HT1080 (cell line): ENCODE measurements at places on chromosomes 3 and 15. TPM values are rescaled to one million over a fixed set of nuclear protein-coding genes. Genes with fewer than 3 reads are reported as not detected.

VGLL3 gene
- 0.87 and 0.88 TPM in 2 replicates for total RNA-seq

ACP3 gene
- 2.3 TPM in 1 of 2 replicates, not detected in the other for total RNA-seq

C3orf20 gene
- 0.05 TPM in 1 of 2 replicates, not detected in the other for total RNA-seq

DNA sequence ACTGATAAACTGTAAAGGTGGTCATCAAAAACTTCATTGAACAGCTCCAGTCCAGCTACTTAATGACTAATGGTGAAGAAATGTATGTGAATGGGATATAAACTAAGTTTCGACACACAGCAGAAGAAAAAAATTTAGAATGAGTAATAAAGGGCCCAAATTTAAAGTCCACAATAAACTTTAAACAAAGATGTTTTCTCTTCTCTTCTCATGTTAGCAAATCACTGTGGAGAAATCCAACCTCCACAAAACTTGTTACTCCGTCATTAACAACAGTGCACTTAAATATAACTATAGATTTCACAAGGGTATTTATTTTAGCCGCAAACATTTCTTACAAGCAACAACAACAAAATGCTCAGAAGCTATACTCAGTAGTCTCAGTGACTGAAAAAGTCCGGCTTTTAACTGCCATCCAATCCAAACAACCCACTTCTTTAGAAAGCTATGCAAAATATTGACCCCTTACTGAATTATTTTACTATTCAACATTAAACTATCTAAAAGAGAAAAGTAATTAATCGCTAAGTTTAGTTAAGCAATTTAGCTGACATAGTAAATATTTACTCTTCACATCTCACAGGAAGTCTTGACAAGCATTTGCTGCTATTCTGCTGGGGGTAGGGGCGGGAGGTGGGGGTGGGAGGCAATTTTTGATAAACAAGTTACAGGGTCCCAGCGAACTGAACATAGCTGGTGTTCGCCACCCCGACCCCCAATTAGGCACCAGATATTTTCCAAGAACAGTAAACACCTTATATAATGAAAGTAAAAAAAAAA is 2.4 kb downstream of the IGF2BP2 start:
- peak; percentile 89 for DNase-seq

GRCh38 chr3:133509488-133509887 is 64.0 kb upstream of the CDV3 start:
- no peak for DNase-seq

GRCh38 chr3:158091531-158091930 is 14.7 kb downstream of the SHOX2 start:
- DNase-seq, result peak; percentile 42

DNA sequence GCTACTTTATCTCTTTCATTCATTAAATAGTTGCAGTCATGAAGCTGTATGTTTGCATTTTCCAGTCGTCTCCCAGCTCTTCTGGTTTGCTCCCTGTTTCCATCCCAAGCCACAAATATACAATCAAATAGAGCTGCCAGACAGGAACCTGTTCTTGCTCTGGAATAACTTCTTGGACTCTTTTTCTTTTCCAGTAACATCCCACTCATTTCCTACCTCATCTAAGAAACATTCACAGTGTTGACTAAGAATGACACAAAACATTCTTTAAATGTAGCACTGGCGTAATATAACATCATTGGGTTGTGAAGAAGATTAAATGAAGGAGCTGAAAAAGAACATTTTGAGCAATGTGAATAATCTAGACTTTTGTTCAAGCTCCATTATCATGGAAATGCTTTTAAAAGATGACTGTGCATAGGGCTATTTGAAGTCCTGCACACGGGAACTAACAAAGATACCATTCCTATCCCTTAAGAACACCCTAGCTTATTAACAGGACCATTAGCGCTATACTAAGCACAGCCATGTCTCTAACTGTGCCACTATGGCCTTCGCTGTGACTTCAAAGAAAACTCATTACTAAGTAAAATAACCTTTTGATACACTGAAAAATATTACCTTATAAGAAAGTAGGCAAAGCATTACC is 574.0 kb downstream of the NAALADL2 start:
- DNase-seq, result no peak

GRCh38 chr3:112858410-112859069 is 11.9 kb upstream of the CD200R1L start:
- DNase-seq, result peak; percentile 48

DNA sequence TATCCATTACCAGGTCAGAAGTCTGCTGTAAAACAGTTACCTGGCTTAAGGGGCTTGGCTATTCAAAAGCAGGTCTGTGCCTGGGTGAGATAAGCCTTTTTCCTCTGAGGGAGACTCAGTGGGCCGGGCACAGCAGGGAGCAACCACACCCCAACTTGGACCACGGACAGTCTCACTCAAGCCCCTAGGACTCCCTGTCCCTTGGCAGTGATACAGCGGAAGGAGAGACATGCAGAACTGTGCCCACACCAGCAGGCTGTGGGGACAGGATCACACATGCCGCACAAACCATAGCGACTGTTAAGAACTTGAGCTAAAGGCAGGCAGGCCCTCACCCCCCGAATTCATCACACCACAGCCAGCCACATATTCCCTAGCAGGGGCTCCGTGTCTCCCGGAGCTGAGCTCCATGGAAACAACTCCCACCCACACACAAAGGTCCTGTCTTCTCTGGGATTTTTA is 2.8 kb upstream of the GP5 start:
- DNase-seq, result no peak

DNA sequence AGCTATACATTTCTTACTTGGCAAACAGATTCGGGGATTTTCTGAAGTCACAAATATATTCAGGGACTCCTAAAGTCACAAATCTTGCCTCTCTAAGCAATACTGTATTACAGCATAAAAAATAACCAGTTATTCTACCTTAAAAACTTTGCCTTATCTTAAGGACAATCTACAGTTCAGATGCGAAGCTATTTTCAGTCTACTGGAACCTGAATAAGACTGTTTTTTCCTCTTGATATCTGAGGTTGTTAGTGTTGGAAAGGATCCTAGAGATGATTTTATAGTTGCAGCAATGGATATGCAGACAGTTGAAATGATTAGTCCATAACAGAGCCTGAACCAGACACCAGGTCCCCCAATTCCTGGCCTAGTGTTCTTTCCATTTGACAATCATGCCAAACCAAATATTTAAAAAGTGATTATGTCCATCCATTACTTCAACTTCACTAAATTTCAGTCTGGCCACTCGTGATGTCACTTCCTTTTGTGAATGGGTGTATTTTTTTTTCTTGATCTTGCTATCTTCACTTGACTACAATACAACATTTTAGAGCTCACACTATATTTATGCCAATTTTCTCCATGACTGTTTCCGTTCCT is 1.8 kb downstream of the HDGFL3 start:
- peak; percentile 22 for DNase-seq

DNA sequence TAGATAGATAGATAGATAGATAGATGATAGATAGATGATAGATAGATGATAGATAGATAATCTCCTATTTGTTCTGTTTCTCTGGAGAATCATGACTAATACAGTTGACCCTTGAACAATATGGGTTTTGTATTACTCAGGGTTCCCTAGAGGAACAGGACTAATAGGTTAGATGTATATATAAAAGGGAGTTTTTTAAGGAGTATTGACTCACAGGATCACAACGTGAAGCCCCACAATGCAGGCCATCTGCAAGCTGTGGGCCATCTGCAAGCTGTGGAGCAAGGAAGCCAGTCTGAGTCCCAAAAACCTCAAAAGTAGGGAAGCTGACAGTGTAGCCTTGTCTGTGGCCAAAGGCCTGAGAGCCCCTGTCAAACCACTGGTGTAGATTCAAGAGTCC is 67.6 kb downstream of the PYDC2 start:
- peak; percentile 40 for DNase-seq

GRCh38 chr3:30913176-30913575 is 18.7 kb upstream of the GADL1 start:
- no peak for DNase-seq

DNA sequence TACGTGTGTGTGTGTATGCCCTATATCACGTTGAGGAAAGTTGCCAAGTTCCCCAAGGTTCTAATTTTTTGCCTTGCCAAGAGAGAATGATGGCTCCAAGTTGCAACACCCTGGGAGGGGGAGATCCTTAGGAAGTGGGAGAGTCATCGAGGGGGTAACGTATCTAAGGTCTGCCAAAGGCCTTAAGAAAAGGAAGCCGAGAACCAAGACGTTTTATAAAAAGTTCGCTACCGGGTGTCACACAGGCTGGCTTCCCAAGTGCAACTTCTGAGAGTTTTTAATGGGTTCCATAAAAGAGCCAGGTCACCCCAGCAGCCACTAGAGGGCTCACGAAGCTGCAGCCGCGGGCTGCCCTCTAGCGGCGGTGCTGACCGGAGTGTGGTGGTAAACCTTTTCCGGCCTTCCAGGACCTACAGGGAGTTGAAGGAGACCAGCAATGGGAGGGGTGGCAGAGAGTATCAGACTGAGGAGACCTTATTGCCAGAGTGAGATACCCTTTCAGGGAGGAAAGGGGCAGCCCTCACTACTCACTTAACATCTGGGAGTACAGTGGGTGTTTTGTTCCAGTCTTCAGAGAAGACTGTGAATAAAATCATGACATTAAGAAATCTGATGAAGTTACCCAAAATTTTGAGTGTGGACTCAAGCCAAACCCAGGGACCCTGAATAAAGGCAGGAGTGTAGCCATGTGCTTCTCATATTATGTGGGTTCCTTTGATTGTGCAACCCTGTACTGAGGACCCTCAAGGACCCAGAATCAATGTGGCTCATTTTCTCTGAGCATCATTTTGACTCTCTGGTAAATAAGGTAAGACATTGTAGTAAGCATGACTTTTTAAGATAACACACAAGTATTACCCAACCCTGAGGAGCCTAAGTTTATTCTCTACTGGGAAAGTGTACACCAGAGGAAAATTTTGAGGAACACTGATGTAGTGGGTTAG is 2.5 kb upstream of the RFX7 start:
- peak; percentile 91 for DNase-seq

DNA sequence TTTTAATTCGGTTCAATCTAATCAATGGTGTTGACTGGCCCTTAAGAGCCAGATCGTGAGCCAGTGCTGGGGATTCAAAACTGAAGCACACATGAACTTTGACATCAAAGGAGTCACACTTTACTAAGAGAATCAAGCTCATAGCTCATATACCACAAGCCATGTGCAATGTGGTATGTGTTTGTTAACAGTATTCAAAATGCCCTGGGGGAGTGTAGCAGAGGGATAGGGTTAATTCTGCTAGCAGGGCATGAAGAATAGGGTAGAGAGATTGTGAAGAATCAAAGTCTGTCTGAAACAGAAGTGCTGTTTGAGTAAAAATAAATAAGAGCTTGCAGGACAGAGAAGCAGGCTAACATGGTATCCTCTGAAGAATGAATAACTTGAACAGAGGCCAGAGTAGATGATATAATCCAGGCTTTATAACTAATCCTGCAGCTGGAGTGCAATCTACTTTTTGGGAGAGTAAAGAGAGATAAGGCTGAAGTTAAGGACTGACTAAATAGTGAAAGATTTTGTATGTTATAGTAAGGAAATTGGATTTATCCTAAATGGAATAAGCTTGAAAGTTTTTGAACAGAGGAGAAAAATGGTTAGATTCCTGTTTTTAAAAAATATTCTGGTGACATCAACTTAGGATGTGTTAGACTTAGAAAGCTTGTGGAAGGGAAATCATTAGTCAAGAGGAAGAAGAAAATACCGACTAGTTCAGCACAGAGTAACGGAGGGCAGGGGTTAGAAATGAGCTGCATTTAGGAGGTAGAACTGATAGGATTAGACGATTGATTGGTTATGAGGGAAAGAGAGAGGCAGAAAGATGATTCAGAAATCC is 292.0 kb downstream of the NFKBIZ start:
- no peak for DNase-seq

- DNase-seq, result peak; percentile 57
Measured at GRCh38 chr3:196569003-196569516, 600 bp downstream of the FBXO45 start.

GRCh38 chr3:179606534-179607085 is 2.0 kb downstream of the NDUFB5 start:
- no peak for DNase-seq

DNA sequence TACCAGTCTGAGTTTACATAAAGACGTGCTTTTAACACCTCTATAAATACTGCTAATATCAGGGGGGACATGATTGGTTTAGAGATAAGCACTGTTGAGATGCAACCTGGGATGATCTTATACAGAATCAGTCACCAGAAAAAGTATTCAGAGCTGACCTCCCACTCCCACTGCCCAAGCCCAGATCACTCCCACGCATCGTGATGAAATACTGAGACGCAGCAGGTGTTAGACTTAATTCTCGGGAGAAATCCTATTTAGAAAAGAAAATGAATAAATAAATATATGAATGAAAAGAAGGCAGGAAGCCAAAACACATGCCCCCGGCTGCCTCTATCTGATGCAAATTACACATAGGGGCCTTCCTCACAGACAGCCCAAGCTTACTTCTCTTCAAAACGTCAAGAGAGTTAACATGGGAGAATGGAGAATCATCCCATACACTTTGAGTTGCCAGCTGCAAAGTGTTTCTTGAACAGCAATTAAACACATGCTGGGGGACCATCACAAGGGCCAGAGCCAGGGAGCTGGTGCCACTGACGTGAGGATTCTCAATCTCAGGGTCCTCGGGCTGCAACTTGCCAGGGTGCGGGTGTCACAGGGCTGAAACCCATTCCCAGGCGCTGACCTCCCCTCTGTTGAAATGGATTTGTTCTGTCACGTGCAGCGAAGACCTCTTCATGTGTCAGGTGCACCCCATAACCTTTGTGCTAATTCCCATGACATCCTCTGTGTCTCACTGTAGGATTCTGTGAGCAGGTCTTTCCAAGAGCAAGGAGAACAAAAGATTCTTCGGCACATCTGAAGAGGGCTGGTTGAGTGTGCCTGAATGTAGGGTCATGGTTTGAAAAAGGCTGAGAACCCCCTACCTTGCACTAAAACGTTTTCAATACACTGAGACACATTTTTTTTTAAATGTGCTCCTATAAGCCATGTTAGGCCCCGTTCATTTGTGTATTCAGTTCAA is 764.2 kb upstream of the ARRDC4 start:
- DNase-seq, result no peak

- DNase-seq, result no peak
Measured at GRCh38 chr3:40172560-40172959, 136.9 kb upstream of the EIF1B start.

GRCh38 chr3:41356775-41357174 is 157.5 kb downstream of the CTNNB1 start:
- no peak for DNase-seq

DNA sequence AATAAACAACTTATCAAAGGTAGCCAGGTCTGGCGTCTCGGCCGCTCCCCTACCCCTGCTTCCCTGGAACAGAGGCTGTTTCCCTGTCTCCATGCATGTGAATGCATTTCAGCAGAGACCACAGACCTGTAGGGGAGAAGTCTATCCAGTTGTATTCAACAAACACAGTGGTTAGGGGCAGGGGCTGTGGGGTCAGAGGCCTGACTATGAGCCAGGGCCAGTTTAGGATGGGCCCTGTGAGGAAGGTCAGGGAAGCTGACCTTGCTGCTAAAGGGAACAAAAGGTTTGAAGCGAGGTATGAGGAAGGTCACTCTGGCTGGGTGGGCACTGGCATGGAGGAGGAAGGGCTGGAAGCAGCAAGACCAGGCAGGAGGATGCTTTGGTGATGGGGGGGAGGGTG is 184.6 kb downstream of the XXYLT1 start:
- no peak for DNase-seq

GRCh38 chr3:8816106-8816505 is 46.7 kb upstream of the OXTR start:
- no peak for DNase-seq

GRCh38 chr15:99850517-99850916 is 117.3 kb upstream of the LYSMD4 start:
- DNase-seq, result no peak
